ENCODE measurements at places on chromosomes 6 and 20.

- DNase-seq: no peak
Measured at GRCh38 chr20:38724626-38725147, 401 bp downstream of the SLC32A1 start.

- no peak for DNase-seq
Measured at GRCh38 chr6:90343576-90343975, 46.9 kb upstream of the BACH2 start.

- no peak for DNase-seq
Measured at GRCh38 chr6:169640351-169640852, 61.4 kb downstream of the WDR27 start.

- no peak for DNase-seq
Measured at GRCh38 chr20:3622406-3622805, 40.8 kb downstream of the GFRA4 start.

DNA sequence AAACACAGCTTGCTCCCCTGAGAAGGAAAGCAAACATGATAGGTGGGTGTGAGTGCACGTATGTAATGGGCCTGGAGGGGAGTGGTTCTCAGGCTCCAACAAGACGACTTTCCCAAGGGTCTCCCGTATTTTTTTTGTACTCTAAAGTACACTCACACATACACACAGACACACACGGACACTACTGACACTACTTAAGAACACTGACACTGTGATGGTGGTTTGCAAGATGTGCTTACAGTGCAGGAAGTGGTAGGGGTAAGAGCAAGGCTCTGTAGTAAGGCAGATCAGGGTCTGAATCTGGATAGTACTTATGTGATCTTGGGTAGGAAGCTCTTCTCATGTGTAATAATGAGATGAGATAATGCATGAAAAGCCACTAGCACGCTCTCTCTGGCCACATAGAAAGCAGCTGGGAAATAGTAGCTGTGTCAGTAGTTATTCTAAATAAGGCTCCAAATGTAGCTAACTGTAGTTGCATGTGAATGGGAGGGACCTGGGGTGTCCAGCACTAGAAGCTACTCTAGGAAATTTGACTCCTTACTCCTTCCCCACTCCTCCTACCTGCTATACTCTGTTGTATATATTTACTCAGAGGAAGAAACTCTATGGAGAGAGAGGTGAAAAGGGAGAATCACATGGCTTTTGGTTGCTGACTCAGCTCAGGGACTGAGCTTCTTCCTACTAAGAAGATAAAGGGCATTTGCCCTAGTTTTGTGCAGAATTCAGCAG lies 8.4 kb upstream of the ZBTB24 start:
- DNase-seq: no peak

GRCh38 chr6:64041373-64041772 lies 405.8 kb downstream of the PHF3 start:
- DNase-seq: no peak

- DNase-seq: no peak
Measured at GRCh38 chr6:133871131-133871530, 17.8 kb upstream of the TCF21 start.

GRCh38 chr20:42706759-42707158 lies 482.9 kb downstream of the PTPRT start:
- no peak for DNase-seq

DNA sequence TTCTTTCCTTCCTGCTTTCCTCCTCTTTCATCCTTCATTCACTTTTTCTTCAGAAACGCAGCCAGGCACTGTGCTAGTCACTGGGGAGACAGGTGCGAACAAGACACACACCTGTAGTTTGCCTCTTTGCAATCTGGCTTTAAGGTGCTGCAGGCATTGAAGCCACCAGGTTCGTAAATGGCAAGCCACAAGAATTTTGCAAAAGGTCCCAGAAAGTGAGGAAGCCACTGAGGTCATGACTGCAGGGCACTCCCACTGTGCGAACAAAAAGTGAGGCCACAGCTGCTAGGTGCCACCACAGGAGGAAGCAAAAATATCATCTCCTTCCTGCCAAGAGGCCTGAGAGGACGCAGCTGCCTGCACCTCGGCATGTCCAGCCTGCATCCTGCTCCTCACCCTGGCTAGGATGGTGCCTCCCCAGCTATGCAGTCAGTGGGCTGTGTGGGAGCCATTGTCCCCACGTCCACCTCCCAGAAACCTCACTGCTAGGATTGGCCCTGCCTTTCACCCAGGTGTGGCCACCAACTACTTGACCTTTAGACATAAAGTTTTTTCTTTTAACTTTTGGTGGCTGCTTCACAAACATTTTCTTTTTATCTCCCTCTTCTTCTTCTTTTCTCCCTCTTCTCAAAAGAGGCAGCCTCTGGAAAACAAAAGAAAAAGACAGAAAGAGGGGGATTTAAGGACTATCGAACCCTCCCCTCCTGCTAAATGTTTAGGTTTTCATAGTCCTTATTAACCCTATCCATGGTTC lies 230.8 kb downstream of the BCAS1 start:
- DNase-seq: no peak

GRCh38 chr6:121112356-121112755 lies 221.9 kb downstream of the TBC1D32 start:
- DNase-seq: no peak

DNA sequence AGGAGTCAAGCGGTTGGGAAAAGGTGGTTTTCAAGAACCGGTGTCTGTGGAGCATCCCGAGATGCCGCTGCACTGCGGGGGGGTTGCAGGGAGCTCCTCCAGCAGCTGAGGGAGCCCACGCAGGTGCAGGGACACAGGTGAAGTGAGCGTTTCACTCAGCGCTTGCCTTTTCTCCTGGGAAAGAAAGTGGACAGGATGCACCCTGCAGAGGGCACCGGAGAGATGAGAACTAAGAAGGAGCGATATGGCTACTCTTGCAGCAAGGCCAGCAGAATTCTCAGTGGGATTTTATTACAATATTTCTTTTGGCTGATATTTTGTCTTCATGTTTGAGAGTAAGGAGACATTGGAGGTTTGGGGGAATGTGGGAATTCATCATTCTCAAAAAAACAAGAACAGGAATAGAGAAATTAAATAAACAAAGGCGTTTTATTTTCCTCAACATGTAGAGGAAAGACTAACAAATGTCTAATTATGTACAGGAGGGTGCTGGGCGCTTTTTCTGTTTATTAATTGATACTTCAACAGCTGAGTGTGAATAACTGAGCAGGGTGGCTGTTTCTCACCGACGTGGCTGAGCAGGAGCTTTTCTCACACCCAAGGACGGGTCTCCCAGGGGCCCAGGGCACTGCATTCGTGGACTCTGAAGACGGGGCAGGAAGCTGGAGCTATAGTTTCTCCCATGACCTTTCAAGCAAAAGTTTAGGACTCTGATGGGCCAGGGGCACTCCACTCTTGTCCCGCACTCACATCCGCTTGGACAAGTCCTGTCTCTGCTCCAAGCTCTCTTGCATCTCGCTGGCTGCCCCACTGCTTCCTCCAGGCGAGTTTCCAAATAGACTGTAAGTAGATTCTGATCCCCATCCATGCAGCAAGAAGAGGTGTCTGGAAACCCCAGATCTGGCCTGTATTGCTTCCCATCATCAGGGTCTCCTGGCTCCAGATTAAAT lies 176.1 kb downstream of the SMOC2 start:
- DNase-seq: no peak

- DNase-seq: no peak
Measured at GRCh38 chr6:51049983-51050877, 231.6 kb downstream of the TFAP2B start.

DNA sequence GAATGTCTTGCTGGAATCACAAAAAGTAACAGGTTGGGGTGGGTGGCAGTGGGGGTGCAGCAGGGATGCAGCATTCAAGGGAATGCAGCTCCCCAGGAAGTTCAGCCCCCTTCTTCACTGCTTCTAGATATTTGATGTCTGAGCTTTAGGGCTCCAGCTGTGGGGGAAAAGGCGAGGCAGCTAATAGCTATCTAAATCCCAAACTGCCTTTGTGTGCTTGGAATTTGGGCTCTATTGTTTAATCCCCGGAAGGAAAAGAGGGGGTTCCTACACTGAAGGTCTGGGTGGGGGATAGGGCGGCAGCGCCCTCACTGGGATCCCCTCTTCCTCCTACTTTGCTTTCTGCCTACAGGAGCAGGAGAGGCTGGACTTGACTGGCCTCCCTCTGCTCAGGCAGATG lies 116.5 kb downstream of the SOBP start:
- DNase-seq: no peak

DNA sequence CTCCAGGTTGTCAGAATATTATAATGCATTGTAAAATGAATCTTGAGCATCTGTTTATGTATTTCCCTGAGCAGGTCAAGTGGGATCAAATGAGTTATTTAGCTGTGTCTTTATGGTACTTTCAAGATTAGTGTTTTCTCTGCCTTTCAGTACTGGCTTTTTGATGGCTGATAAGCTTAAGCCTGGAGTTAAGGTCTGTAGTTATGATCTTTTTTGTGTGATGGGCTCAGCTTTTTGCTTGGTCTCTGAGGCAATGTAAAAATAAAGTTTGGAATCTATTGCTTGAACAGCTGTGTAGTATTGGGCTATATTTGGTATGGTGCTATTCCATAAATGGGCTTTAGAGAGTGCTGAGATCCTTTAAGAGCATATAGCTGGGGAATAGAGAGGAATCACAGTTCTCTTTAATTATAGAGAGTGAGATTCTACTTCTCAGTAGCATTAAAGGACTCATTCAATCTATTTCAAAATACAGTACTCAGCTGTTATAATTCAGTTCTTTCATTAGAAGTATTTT lies 40.7 kb downstream of the ZNF451 start:
- no peak for DNase-seq

- no peak for DNase-seq
Measured at GRCh38 chr6:116280161-116280932, 617 bp upstream of the TSPYL1 start.

DNA sequence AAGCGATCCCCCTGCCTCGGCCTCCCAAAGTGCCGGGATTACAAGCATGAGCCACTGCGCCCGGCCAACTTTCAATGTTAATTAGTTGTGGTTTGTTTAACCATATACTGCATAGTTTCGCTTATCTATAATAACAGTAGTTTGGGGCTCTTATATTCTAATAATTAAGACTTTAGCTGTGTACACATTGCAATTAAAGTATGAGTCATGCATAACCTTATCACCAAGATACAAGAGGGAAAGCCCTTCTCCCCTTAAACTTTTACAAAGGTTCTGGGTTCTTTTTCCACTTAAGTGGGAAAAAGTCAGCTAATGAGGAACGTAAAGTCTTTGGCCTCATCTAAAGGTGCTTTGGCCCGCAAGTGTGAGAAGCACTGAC lies 3.2 kb upstream of the MCCD1 start:
- no peak for DNase-seq

DNA sequence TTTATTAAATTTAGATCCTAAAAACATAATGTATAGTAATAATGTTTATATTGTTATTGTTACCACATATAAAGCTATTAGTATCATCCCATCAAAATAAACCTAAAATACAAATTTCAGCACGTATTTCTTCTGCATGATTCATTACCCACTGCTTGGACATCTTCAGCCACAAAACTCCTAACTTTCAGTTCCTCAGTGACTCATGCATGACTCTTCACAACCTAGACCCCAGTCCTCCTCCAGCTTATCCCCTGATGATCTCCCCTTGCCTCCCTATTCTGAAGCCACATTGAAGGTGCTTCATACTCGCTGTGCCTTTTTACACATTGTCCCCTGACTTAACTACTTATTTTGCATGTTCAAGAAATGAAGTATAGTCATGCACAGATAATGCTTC lies 11.2 kb upstream of the GPRC6A start:
- no peak for DNase-seq
